ENCODE measurements at places on chromosomes 2 and 18. TPM values are rescaled to one million over a fixed set of nuclear protein-coding genes. Genes with fewer than 3 reads are reported as not detected.
A peak's percentile ranks its signal among the peaks of the same experiment; 100 is the strongest.

- no peak for DNase-seq
Measured at GRCh38 chr2:167182403-167182802, 294.1 kb downstream of the XIRP2 start.

GRCh38 chr18:3456686-3457069 lies 6.7 kb downstream of the TGIF1 start:
- DNase-seq = no peak

- DNase-seq = no peak
Measured at GRCh38 chr2:239274391-239275043, 126.3 kb downstream of the HDAC4 start.

DNA sequence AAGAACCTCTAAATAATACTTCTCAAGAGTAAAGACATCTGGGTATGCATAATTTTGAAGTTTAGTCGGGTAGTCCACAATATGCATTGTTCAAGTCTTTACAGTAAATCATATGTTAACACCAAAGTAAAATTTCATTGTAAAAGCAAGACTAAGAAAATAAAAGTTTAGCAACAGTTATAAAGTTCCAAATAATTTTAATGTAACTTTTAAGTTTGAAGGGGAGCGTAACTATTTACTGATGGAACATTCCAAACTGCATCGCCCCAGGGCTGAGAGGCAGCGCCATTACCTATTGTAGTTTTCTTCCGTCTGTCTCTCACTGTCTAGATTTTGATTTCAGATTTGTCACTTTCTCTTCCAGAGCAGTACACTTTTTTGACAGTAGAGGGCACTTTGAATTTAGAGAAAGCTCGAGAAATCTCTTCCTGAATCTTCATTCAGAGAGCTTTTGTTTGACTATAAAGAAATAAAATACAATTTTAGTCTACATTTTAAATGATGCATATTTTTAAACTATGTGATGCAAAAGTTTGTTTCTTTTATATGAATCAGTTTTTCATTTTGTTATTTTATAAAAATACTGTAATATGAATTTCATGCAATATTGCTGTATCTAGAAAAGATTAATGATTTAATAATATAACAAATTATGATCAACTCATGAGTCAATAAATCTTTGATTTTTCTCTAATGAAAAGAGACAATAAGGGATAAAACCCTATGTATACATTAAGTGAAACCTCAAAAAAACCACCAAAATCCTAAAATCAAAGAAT lies 389.8 kb downstream of the FIGN start:
- DNase-seq = peak; percentile 29

GRCh38 chr2:240865391-240865790 lies 3.2 kb upstream of the AGXT start:
- DNase-seq = no peak

- DNase-seq = no peak
Measured at GRCh38 chr2:36361396-36361795, 5.8 kb downstream of the CRIM1 start.

GRCh38 chr2:172081221-172082022 lies 3.9 kb upstream of the DLX1 start:
- no peak for DNase-seq

GRCh38 chr2:199684168-199684567 lies 166.8 kb downstream of the FTCDNL1 start:
- DNase-seq = no peak

GRCh38 chr2:108560895-108561530 lies 26.7 kb downstream of the LIMS1 start:
- DNase-seq = no peak

DNA sequence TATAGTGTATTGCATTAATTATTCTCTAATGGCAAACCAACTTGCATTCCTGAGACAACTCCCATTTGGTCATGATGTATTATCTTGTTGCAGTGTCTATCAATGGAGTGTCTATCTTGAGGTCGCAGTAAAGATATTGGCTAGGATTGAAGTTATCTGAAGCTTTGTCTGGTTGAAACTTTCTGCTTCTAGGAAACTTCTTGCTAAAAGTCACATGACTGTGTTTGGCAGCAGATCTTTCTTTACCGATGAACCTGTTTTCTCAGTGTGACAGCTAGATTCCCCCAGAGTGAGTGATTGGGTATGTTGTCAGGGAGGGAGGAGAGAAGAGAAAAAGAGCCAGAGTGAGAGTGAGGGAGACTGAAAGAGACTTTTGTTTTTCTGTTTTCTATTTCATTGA lies 119.6 kb downstream of the QPCT start:
- DNase-seq = no peak

- peak; percentile 91 for DNase-seq
Measured at GRCh38 chr2:149587220-149587949, at the start of gene MMADHC. Gene MMADHC, minus strand, starts transcription at chr2:149587775. Its CDS starts 678 bp downstream, at chr2:149587097.

Gene LYG2
- 0.44 TPM for polyA plus RNA-seq

DNA sequence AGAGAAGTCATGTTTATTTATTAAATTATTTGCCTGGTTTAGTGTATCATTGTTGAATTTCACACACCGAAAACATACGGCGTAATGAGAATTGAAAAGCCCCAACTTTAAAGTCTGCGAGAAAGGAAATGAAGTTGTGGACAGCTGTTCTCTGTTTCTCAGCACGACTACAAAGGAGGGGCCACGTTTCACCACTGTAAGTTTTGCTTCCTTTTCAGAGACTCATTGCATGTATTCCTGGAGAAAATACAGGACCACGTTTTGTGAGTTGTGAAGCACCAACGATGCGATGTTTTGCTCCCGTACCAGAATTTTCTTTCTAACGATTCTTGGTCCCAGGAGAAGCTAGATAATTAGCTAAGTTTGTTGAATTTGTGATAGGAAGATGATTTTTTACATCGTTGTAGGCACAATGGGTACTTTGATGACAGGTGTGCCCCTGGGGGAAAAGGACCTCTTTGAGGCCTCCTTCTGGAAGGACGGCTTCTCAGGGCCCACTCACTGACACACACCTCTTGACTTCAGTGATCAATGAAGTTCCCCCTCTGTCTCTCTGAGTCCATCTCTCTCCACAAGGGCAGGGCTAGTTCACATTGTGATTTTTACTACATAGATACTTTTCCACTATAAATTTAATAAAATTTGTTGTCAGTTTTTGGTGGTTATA lies 23.7 kb upstream of the ACKR3 start:
- no peak for DNase-seq

DNA sequence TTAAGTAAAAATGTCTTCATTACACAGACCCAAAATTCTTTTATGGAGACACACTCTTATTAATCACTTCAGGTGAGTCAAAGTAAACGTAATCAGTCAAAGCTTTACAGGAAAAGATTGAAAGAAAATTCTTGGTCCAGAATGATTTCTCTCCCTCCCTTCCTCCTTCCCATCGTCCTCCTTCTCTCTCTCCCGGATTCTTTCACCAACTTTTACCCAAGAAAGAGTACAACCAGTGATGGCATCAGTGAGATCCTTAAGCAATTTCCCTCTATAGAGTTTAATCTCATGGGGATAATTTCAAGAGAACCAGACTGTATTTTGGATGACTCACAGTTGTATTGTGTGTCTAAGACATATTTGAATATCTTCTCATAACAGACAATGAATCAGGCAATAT lies 258.1 kb downstream of the ALK start:
- DNase-seq = no peak

DNA sequence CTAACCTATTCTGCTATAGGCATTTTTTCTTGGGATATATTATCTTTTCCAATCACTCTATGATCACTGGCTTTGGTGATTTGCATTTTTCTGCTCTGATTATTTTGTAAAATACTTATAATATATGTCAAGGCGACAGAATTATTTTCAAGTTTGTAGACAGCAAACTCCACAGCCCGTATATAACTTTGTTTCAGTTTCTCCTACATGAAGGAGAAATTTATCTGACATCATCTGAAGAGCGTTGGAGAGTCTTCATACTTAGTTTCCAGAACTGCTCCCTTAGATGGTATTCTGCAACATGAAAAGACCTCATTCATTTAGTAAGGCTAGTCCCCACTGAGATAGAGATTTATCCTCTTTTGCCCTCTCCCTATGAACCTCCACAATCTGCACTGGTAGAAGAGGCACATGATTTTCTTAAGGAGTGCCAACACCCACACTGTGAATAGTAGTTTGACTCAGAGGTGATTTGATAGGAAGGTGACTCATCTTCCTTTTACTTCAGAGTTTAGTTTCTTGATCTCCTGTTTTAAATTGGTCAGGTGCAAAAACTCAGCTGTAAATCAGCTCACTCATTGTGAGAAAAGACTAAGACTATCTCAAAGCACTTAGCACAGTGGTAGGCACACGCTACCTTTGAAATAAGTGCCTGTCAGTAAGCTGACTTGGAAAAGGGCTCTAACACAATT lies 1848.6 kb upstream of the CELF4 start:
- no peak for DNase-seq

Data from left renal cortex interstitium (tissue), 4 donors.